ENCODE measurements at places on chromosomes 5 and 9.

- no peak for DNase-seq
These were observed 6.5 kb downstream of the CRAT start for GRCh38 chr9:129104051-129104450.

DNA sequence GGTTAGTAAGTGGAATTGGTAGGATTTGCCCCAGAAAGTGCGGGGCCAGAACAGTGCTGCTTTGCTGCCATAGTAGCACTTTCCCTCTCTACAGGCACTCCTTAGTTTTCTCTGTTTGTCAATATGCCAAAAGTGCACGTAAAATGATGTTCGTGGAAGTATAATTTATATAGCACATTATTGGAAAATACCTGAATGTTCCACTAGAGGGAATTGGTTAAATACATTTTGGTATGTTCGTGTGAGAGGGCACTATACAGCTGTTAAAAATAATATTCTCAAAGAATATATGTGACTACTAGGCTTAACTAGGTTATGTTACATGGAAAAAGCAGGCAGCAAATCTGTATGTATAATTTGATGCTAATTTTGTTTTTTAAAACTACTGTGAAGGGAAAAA is 184.0 kb upstream of the GDNF start:
- no peak for DNase-seq

GRCh38 chr9:113381909-113382411 is 5.2 kb upstream of the HDHD3 start:
- no peak for DNase-seq

DNA sequence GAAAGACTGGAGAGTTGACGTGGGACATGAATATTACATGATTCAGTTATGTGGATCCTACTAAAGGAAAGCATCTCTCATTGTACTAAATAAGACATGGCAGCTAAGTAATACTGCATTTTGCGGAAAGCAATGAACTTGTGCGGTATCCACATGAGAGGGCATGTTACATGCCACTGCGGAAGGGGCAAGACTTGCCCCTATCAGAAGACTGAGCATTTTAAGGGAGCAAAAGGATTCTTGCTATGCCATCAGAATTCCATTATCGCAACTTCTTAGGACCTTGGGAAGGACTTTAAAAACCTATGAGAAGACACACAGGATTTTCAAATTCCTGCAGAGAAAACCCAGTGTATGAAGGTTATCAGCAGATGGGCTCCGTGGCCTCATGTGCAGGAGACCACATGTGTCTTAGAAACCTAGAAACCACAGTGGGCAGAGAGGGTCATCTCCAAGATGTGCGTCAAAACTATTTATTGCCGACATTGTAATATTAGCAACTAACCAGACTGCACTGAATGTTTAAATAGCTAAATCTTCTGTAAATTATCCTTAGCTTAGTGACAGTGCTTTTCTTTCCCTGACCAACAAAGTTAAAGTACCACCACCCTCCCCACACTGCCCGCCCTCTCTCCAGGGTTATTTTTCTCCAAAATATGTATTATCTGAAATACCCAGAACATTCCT is 457.7 kb downstream of the ICE1 start:
- DNase-seq = no peak

DNA sequence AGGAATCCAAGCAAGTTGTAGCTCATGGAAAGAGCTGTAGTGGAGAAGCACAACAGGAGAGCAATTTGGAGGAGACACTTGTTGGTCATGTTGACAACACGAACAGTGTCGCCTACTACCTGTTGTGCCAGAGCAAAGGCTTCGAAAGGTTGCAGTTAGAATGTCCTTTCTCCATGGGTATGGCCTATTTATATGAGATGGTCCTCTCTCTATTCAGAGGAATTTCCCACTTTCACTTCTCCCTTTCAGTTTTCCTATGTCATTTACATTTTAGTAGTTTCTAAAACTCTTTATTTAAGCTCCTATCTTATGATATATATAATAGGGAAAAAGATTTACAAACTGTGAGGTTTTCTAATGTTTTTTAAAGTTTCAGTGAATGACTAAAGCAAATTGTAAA is at the start of gene IFNB1:
IFNB1 (minus strand) TSS at position 162 of the 400 bp plus-strand sequence; CDS start at position 89, 73 bp downstream.
- no peak for DNase-seq

DNA sequence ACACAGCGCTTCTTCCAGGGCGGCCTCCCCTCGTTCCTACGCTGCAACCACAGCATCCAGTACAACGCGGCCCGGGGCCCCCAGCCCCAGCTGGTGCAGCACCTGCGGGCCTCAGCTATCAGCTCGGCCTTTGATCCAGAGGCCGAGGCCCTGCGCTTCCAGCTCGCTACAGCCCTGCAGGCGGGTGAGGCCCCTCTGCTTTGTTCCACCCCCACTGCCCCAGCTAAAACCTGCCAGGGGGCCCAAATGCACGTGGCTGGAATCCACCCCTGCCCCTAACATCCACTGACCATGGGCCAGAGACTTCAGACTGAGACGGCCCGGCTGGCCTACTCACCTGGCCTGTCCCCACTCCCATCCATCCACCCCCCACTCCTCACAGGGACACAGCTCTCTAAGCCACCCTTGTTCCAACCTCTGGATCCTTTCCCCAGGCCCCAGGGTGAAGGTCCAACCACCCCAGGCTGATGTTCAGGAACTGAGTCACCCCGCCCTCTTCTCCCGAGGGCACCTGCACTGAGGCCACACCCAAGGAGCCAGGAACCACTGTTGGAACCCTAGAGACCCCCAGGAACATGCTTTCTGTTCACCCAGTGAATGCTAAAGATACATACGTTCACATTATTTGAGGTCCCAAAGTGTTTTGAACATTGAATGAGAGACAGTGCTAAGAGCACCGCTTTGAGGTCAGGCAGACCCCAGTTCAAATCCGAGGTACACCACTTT is 18.9 kb upstream of the ASS1 start:
- DNase-seq = no peak

All from T follicular helper cell (primary cell).